ENCODE measurements at places on chromosomes 5 and 9. TPM values are rescaled to one million over a fixed set of nuclear protein-coding genes. Genes with fewer than 3 reads are reported as not detected.

- DNase-seq: no peak
Observed at GRCh38 chr9:136218673-136219072, 13.7 kb upstream of the LHX3 start.

DNA sequence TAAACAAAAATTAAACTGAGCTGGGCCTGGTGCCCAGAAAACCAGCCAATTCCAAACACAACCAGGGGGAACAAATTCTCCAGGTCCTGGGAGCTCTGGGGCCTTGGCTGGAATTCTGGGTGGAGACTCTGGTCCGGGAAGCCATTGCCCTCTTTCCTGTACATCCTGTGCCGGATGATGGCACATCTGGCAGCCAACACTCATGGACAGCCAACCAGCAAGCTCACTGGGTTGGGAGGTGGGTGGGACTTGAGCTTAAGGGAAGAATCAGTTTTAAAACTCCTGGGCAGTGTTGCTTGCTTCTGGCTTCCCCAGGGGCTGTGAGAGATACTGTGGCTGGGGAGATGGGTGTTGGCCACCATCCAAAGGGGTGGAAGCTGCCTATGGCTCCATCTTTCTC lies 56.1 kb downstream of the PCDH1 start:
- DNase-seq: peak; percentile 71

DNA sequence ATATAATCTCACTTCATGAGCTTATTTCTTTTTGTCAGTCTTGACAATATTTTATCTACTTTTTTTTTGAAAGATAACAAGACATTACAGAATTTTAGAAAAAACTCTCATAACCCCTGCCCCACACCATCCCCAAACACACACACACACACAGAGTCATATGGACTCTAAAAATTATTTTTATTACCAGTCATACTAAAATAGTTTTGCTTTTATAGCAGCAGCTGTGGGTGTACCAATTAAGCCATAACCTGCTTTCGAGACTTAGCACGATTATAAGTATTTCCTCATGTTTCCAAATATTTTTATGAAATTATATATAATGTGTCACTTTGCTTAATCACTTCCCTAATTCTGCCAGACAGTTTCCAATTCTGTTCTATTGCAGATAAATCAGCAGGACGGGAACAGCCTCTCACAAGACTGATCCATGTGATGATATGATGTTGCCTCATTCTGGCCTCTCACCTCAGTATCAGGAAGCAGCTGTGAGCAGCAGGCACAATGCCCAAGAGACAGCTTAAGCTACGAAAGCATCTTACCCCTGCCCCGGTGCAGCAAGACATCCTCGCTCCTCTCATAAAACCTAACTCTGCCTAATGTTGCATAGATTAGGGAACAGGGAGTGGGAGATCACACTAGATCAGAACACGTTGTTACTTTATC lies 7.0 kb downstream of the PDCL start:
- DNase-seq: peak; percentile 58

Gene PDE8B
- total RNA-seq: 20.8 TPM

Gene FBXL7
- total RNA-seq: 18.1 TPM

Gene BAAT
- not detected for total RNA-seq
